HFF-Myc (cell line): ENCODE measurements at places on chromosomes 7 and 10.

GRCh38 chr7:30799976-30800661, 28.9 kb downstream of the MINDY4 start:
- DNase-seq, result no peak

GRCh38 chr7:120996988-120997345, 8.5 kb downstream of the CPED1 start:
- no peak for DNase-seq

GRCh38 chr7:112427984-112428383, 22.3 kb upstream of the IFRD1 start:
- no peak for DNase-seq

DNA sequence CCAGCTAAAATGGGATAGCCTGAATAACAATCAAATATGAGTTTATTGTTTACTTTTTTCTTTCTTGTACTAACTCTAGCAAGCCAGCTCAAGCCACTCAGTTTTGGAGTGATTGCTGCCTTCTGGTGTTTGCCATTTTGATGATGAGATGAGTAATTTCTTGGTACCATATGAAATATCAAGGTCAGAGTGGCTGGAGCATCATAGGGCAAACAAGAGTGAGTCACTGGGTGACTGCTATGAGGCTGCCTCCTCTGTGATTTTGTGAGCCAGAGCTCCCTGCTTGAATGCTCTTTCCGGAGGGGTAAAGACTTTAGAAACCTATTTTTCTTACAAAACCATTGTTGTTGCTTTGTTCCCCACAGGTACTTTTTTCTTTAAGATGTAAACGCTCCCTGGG, 295.6 kb downstream of the PRKG1 start:
- DNase-seq, result peak; percentile 20

DNA sequence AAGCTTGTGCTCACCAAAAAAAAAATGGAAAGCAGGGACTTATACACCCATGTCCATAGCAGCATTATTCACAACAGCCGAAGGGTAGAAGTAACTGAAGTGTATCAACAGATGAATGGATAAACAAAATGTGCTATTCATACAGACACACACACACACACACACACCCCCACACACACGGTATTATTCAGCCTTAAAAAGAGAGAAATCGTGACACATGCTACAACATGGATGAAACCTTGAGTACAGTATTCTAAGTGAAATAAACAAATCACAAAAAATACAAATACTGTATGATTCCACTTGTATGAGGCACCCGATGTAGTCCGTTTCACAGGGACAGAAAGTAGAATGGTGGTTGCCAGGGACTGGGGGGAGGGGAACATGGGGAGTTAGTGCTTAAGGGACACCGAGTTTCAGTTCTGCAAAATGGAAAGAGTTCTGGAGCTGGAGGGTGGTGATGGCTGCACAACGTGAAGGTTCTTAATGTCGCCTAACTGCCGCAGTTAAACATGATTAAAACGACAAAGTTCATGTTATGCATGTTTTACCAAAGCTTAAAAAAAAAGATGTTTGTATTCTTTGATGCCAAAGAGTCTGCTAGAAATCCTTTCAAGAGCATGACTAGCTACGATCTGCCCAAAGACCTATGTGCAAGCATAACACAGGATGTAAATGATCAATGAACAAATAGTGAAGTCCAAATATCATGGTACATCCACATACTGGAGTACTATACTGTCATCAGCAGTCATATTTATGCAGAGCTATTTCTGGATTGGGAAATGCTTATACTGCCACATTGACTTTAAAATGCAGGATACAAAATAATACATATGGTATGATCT, 7.2 kb downstream of the TNS3 start:
- no peak for DNase-seq

DNA sequence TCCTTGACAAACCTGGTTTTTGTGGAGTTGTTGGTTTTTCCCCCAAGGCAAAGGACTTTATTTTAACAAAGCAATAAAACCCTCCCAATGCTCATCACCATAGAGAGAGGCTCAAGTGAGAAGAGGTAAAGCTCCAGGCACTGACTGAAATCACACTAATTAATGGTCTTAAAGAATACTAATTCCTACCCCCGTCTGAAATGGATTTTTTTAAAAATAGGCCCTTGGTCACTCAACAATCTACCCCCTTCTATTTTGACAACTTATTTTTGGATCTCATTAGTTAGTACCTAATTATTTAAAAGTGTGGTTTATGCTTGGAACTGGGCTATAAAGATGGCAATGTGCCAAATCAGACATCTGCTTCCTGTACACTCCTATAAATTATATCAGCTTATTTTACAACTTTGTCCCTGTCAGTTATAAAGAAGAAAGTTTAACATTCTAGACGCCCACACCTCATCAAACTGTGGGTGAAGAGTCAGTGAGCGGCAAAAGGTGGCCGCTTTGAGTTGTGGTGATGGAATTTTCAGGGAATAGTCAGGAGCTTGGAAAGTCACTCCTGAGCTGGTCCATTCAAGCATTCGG, 10.6 kb downstream of the GLI3 start:
- DNase-seq, result no peak

- no peak for DNase-seq
Observed at GRCh38 chr10:85621562-85621961, 745.0 kb downstream of the GRID1 start.
